Activated CD4-positive, alpha-beta T cell treated with anti-CD3 and anti-CD28 coated beads, Interleukin-2, Interleukin-4, amounts not matched to agents 100 ng/mL and 50 ng/mL, durations not matched to agents 16 hours and 8 hours (primary cell): ENCODE measurements at places on chromosomes 6 and 20.
A peak's percentile ranks its signal among the peaks of the same experiment; 100 is the strongest.

GRCh38 chr6:125524356-125524755 is 222.6 kb upstream of the HDDC2 start:
- DNase-seq = no peak

GRCh38 chr6:52555518-52556233 is 21.2 kb downstream of the TRAM2 start:
- DNase-seq = no peak

GRCh38 chr20:25055711-25056495 is 2.0 kb downstream of the ACSS1 start:
- DNase-seq = peak; percentile 7

- no peak for DNase-seq
These were observed 323.3 kb downstream of the CDH4 start for GRCh38 chr20:61575151-61575937.

- no peak for DNase-seq
These were observed 32.9 kb downstream of the AHI1 start for GRCh38 chr6:135464634-135465033.

- DNase-seq = no peak
These were observed 58.5 kb upstream of the ATXN1 start for GRCh38 chr6:16819752-16820151.

- DNase-seq = no peak
These were observed 72.9 kb upstream of the XRN2 start for GRCh38 chr20:21230220-21230619.

DNA sequence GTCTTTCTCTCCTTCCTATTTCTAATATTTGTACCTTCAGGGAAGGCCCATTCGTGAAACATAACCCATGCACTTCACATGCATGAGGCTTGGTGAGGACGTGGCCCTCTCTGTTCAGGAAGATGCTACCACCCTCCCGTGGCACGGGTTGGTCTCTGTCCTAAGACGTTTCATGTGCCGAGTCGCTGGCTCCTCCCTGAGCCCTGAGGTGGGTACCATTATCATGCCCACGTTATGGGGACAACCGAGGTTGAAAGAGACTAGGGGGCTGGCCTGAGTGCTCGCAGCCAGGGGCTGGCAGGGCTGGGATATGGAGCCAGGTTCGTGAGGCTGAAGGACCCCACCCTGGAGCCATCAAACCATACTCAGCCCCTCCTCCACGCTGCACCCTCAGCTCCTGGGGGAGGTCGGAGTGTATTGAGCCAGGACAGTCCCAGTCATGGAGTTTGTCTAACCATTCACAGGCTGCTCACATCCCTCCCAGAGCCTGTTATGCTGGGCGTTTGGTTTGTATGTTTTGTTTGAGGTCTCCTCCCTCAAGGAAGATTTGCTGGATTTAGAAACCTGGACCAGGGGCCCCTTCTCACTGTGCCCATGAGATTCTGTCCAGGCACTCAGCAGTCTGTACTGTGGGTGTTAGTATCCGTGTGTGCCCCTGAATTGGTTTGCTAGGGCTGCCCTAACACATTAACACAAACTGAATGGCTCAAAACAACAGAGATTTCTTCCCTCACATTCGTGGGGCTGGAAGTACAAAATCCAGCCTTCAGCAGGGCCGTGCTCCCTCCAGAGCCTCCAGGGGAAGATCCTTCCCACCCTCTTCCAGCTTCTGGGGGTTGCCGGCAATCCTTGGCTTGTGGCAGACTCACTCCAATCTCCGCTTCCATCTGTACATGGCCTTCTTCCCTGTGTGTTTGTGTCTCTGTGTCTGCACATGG is 88.3 kb downstream of the ANKRD60 start:
- DNase-seq = no peak

DNA sequence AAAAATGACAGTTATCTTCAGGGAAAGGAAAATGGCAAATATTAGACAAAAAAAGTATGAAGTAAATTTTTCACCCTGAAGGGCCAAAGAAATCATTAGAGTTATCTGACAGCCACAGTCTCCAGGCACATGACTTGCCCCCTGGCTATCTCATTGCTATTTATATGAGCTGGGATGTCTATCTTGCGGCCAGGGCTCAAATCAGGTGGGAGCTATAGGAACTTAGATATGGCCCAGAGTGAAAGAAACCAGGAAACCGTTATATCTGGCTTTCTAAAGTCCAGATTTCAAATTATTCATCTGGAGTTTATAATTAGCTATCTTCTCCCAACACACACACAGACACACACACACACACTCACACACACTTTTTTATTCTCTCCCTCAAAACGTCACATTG is 135.3 kb upstream of the EEF1E1 start:
- no peak for DNase-seq

- no peak for DNase-seq
These were observed 5.6 kb upstream of the ZBTB46 start for GRCh38 chr20:63836458-63837344.

DNA sequence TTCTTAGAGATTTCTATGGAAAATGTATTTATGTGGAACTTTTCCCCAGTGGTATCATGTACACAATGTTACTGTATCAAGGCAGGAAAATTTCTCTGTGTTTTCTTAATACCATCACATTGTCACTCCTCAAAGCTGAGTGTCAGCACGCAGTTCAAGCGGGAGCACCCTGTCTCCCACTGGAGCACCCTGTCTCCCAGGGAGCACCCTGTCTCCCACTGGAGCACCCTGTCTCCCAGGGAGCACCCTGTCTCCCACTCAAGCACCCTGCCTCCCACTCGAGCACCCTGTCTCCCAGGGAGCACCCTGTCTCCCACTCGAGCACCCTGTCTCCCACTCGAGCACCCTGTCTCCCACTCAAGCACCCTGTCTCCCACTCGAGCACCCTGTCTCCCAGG is 51.3 kb downstream of the PSMG4 start:
- no peak for DNase-seq

DNA sequence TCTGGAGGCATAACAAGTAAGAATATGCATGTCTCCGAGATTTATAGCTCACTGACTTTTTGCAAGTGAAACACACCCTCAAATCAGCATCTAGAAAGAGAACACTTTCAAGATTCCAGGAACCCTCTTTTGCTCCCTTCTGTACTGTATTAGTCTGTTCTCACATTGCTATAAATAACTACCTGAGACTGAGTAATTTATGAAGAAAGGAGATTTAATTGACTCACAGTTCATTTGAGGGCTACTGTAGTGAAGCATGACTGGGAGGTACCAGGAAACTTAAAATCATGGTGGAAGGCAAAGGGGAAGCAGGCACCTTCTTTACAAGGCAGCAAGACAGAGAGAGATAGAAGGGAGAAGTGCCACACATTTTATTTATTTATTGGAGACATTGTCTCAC is 269.9 kb downstream of the UTRN start:
- no peak for DNase-seq

- DNase-seq = no peak
These were observed 310.0 kb downstream of the ESR1 start for GRCh38 chr6:152117156-152118133.

- DNase-seq = no peak
These were observed 19.7 kb downstream of the NPEPL1 start for GRCh38 chr20:58712151-58712791.

DNA sequence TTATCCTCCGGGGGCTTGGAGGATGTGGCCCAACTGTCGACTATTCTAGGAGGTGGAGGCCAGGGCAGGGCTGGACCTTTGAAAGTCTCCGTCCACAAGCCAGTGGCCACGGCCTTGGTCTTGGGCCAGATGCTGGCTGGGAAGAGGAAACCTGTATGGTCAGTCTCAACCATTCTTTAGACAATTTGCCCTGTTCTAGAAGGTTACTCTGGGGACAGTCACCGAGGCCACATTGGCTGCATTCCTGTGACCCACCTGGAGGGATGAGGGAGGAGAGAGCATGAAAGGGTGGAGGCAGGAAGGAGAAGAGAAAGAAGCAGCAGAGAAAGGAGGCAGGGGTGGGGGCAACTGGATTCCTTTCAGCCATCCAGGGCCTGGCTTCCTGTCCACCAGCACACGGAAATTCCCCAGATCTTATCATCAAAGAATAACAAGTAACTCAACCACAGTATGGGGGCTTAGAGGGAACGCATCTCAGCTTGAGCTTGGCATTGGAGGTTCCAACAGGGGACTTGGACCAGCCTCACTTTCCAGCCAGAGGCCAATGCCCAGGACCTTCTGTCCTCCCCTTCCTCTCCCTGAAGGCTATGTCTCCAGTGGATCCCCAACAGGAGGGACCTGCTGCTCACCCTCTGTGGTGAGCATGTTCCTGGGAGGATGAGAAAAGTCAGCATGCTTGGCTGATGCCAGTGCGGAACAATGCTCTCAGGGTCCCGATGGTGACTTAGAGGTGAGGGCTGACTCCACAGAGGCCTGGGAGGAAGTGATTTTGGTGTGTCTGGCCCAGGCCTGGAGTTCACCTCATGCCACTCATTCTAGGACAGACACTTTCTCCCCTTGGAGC is 30.4 kb downstream of the TGM2 start:
- DNase-seq = no peak

DNA sequence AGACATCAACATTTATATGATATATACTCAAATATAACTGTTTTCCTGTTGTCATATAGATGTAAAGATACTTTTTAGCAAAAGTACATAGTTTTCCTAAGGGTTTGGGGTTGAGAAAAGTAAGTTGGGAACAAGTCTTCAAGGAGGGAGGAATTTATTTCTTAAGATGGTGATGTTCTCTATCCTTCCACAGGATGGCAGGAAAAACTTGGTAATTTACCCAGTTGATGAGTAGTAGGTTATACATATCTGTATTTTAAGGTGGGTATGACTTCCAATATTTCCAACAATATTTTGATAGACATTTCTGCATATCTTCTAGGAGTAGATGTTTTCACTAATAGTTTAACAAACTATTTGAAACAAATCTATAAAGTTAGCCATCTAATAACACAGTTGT is 254.4 kb downstream of the RIMS1 start:
- no peak for DNase-seq

DNA sequence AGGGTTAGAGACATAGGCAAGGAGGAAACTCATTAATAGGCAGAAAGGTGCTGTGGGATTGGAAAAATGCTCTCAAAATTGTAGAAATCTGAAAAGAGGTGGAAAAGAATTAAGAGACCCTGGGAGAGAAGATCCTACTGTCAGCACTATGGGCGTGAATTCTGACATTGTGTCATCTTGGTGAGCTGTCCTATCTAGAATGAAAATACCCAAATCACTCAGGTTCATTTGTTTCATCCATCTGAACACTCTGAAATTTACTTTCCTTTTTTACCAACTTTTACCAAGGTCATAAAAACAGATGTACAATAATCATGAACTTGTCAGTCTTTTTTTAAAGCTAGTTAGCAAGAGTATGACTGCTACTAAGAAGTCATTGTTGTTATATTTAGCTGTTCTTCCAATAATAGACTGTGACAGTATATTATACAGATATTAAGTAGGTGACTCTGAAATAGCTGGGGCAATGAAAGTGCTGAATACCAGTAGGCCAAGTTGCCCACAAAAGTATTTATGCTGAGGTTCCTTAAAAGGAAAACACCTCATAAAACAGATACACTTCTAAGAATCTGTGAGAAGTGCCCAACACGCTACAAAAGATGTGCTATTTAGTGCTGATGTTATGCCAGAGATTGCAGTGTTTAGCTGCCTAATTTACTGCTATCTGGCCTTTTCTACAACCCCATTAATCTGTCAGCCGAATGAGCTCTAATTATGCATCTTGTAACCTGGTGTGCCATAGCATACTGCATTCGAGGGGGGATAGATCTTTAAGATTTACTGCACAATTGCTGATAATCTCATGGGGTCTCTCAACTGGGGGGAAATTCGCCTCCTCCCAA is 217.5 kb upstream of the SUPT3H start:
- DNase-seq = peak; percentile 61

DNA sequence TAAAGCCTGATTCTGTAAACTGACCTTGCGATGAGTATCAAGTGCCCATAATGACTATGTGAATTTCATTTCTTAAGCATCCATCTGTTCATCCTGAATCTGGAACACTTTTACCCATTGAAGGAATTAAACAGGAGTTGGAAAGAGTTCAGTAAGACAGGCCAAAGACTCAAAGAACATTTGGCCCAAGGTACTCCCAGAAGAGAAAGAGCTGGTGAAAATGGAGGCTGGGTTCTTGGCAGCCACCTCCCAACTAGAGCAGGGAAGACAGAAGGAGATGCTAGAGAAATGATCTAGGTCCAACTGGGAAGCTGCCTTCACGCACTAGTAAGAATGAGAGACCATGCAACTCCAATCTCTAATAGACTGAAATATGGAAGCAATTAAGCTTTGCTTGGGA is 290.8 kb upstream of the RNF24 start:
- DNase-seq = no peak

DNA sequence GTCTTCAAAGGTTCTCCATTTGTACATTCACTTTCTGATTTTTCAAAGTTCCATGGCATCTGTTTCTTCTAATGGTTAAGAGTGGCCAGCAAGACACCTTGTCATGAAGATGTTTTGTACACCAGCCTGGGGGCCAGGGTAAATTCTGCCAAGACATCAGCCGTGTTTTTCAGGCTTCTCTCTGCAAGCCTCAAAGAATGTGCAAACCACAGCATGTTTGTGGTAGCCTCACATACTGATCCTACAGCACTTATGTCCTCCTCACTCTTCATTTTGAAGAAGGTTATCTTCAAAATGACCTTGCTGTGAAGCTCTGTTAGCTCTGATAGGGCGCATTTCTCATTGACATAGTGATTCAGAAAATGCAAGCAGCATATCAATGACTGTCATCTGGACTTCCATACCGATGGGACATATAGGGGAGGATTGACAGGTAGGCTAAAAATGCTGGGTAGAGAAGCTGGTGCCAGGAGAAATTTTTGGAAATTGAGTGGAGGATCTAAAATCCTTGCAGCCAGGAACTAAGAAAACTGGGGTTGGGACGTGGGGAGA is 59.3 kb upstream of the SPTLC3 start:
- no peak for DNase-seq

- no peak for DNase-seq
These were observed 227.2 kb upstream of the SULF2 start for GRCh38 chr20:48012401-48012974.

DNA sequence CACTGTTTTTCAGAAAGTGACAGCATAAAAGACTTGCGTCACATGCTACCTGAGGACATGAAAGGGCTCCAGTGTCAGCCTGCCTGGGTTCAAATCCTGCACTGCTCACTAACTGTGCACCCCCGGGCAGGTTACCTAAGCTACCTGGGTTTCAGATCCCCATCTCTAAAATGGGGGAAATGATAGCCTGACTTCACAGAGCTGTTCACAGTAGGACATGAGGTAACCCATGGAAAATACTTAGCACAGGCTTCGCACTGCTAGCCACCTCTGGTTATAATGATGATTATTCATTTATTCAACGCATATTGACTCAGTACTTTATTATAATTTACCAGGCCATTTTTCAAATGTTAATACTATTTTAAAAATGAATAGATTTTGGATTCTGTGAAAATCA is 23.0 kb downstream of the TBC1D7 start:
- DNase-seq = no peak

DNA sequence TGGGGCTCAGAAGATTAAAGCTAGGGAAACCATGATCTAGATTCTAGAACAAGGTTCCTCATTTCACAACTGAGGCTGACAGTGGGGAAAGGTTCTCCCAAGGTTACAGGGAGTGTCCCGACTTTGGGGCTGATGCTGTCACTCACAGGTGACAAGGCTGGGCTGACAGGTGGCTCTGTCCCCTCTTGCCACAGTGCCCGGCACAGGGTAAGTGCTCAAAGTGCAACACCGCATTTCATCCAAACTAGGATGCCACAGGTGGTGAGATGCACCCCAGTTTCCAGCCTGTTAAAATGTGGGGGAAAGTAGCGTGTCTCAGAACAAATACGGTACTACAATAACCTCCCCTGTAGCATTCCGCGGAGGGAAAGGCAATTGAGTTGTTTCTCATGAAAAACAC is 7.8 kb downstream of the ZBP1 start:
- no peak for DNase-seq
